Nasal cavity respiratory epithelium epithelial cell of viscerocranial mucosa (primary cell): ENCODE measurements at places on chromosomes 3 and 15. TPM values are rescaled to one million over a fixed set of nuclear protein-coding genes. Genes with fewer than 3 reads are reported as not detected.

Gene ADAMTSL3
- total RNA-seq = under 0.01 and 0.07 TPM in 2 replicates

Gene HCLS1
- 3.8 and 29.3 TPM in 2 replicates for total RNA-seq

Gene DPPA2
- total RNA-seq = not detected in 2 replicates

Gene CATSPER2
- 1.4 and 6.7 TPM in 2 replicates for total RNA-seq

Gene NPRL2
- 11.3 and 14.7 TPM in 2 replicates for total RNA-seq

Gene UROC1
- not detected in 2 replicates for total RNA-seq

Gene RARB
- total RNA-seq = under 0.01 and 2.6 TPM in 2 replicates

Gene CORO2B
- under 0.01 and 0.14 TPM in 2 replicates for total RNA-seq

Gene ATP10A
- total RNA-seq = under 0.01 and 1.00 TPM in 2 replicates

Gene WDR82
- 84.8 and 99.4 TPM in 2 replicates for total RNA-seq

Gene PEX5L
- total RNA-seq = under 0.01 and 0.14 TPM in 2 replicates

Gene GNAT1
- not detected in 2 replicates for total RNA-seq

Gene ILDR1
- total RNA-seq = 1.4 and 1.7 TPM in 2 replicates

Gene CYP8B1
- total RNA-seq = not detected in 2 replicates

Gene PLSCR2
- under 0.01 and 0.28 TPM in 2 replicates for total RNA-seq

Gene CRYGS
- 0.34 and 1.2 TPM in 2 replicates for total RNA-seq

Gene KBTBD13
- total RNA-seq = not detected in 2 replicates

Gene HYAL3
- 8.4 and 8.5 TPM in 2 replicates for total RNA-seq

Gene POPDC2
- total RNA-seq = 0.28 and 0.34 TPM in 2 replicates

Gene TRIM71
- under 0.01 TPM in 2 replicates for total RNA-seq

Gene TMC3
- total RNA-seq = not detected in 2 replicates

Gene MORC1
- total RNA-seq = not detected in 2 replicates

Gene HESX1
- 0.43 and 0.68 TPM in 2 replicates for total RNA-seq
